Mucosa of gallbladder (tissue), 1 donor: ENCODE measurements at places on chromosomes 3 and 15.

DNA sequence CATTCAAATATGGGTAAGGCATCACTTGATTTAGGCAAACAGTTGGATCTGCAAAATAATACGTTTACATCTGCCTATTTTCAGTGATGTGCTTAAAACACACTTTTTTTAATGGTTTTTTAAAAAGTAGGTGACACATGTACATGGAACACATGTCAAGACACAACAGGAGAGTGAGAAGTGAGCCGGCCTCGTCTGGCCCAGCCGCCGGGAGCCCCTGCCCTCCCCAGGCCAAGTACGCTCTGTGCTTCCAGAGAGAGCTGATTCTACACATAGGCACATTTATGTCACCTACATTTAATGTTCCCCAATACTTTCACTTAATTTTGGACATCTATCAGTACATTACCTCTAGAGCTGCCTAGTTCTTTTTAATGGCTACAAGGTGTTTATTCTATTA, 3.8 kb downstream of the TM2D3 start:
- no peak for DNase-seq

DNA sequence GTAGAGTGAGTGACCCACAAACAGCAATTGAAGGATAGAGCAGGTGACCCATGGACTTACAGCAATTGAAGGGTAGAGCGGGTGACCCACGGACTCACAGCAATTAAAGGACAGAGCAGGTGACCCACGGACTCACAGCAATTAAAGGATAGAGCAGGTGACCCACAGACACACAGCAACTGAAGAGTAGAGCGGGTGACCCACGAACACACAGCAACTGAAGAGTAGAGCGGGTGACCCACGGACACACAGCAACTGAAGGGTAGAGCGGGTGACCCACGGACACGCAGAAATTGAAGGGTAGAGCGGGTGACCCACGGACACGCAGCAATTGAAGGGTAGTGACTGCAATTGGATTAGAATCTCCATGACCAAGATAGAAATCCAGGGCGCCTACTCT, 9.8 kb upstream of the TNK2 start:
- no peak for DNase-seq

DNA sequence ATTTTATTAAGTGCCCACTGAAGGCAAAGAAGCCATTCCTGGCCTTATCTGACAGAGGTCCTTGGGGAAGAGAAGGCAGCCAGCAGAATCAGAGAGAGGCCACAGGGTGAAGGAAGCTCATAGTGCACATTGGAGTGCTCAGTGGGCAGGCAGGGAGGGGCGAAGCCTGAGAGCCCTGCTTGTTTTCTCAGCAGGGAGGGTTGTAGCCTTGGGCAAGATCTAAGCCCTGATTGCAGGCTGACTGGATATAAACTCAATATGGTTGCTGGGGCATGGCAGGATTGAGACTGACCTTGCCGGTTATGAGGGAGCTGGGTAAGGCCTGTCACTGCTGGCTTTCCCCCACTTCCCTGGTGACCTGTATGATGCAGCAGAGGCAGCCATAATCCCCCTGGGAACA, 7.5 kb upstream of the IGSF11 start:
- DNase-seq, result no peak

DNA sequence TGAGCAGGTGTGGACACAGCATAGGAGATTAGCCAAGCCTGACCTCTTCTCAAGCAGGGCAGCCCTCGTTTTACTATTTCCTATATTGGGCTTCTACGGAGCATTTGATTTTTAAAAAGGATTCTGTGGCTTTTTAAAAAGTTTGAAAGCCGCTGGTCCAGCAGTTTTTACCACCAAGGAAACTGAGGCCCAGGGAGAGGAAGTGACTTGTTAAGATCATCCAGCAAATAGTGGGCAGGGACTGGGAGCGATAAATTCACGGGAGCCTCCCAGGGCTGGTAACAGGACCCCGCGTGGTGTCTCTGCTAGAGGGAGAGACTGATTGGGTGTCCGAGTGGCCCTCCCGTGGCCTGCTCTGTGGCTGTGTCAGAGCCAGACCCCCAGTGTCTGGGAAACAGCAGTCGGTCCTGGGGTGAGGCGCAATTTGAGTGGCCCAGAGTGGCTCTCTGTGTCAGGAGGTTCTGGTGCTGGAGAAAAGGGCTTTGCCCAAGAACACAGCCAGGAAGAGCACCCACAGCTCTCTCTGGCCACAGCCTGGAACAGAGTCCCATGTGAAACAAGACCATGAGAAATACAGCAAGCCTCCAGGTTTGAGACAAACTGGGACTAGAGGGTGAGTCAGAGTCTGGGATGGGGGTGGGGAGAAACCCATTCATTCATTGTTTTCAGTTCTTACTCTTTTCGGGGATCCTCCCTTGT, 4.2 kb downstream of the FURIN start:
- DNase-seq, result no peak

DNA sequence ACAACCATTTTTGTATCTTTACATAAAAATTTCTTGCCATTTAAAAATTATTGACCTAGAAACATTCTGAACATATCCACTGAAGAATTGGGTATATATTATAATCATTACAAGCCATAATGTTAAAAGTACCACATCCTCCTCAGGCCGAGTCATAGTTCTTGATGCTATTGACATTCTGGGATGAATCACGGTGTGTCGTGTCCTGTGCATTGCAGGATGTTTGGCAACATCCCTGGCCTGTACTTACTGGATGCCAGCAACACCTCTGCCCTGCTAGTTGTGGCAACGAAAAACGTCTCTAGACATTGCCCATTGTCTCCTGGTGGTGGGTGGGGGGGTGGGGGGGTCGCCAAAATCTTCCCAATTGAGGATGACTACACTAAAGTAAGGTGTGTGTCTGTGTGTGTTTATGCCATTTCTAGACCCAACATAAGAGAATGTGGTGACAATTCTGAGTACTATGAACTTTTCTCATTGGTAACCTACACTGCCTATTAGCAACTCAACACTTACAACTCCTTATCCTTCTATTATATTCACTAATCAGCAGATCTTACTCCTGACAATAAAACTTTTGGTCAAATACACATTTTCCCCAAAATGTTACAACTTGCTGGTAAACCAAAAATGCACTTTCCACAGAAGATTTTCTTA, 471.6 kb downstream of the FOXP1 start:
- DNase-seq, result no peak

DNA sequence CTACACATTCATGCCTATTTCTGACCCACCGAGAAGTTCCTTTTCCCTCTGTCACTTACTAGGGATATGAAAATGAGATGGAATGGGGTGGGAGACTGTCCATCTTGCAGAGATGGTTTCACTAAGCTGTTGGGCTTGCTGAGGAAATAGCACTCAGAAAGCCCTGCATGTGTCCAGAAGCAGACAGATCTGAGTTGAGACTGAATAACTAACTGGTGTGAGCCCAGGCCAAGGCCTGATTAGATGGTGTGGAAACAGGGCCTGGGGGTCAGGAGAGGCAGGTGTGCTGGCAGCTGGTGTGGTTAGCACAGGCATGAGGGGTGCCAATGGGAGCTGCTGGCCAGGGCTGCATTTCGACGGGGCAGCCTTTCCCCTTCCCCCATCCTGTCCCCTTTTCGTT, 72.1 kb downstream of the CLSTN2 start:
- DNase-seq, result no peak

- no peak for DNase-seq
Observed at GRCh38 chr3:15092686-15093085, 6.3 kb downstream of the RBSN start.

DNA sequence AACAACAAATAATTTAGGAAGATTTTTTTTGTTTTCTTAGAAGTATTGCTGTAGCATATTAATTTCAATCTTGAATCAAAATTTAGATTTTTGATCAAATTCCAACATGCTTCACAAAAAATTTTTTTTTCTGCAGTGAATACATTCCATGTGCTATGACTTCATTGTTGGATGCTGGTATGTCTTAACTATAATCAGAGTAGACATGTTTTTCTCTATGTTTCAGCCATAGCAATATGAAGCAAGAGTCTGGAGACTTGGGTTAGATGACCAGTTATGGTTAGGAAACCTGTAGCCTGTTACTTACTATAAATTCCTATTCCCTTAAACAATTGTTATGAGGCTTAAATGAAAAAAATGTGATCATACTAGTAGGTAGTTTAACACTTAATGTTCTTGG, 176.1 kb upstream of the CHL1 start:
- no peak for DNase-seq

DNA sequence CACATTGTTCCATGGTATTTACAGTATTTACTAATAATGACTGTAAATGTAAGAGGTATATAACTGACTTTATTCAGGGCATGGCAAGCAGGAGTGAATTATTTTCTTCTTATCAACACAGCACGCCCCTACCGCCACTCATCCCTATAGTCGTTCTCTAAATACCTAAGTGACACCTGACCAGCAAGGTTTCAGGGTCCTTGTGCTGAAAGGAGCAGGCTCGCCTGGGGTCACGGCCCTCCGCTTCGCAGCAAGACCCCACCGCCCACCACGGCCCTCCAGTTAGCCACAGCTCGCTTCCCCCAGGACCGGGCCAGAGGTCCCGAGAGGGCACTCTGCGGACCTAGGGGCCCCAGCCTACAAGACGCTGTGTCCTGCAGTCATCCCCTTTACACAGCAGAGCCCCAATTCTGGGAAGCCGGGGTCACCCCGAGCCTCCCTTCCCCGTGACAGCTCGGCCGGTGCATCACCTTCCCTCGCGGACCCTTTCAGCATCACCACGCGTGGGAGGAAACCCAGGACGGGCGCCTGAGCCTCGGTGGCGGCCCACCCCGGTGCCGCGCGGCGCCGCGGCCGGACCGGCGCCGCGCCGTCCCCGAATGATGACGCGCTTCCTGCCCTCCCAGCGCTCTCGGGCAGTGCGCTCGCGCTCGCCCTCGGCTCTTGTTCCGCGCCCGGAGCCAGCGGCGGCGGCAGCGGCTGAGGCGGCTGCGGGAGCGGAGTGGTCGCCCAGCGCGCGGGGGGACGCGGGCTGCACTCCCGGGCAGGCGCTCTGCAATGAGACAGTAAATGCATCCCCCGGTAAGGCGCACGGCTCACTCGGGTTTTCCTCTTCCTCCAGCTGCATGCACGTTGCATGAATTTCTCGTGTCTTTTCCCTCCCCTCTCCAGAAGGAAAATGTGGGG, 225.1 kb upstream of the C2CD4B start:
- peak; percentile 68 for DNase-seq

- DNase-seq, result no peak
Observed at GRCh38 chr3:168028086-168028485, 67.6 kb downstream of the GOLIM4 start.
